ENCODE measurements at places on chromosomes 7 and 10.

DNA sequence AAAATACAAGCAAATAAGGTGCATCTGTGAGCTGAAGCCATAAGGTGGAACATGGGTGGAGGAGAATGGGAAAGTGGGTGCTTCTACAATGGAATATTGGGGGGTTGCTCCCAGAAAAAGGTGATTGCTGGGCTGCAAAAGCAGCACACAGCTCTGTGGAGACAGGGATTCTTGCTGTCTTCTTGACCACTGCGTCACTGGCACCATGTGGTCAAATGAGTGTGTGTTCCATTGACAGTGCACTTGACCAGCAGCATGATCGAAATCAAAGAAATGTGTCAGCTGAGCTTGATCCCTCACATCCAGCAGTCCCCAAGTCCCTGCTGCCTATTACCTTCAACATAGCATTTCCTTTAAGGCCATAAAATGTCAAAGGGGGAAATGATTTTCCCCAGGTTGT, 56.2 kb downstream of the GPR26 start:
- DNase-seq: no peak

GRCh38 chr7:100423315-100423714, 5.2 kb downstream of the ZCWPW1 start:
- no peak for DNase-seq

GRCh38 chr10:33277135-33277536, 57.3 kb downstream of the NRP1 start:
- DNase-seq: peak; percentile 71

DNA sequence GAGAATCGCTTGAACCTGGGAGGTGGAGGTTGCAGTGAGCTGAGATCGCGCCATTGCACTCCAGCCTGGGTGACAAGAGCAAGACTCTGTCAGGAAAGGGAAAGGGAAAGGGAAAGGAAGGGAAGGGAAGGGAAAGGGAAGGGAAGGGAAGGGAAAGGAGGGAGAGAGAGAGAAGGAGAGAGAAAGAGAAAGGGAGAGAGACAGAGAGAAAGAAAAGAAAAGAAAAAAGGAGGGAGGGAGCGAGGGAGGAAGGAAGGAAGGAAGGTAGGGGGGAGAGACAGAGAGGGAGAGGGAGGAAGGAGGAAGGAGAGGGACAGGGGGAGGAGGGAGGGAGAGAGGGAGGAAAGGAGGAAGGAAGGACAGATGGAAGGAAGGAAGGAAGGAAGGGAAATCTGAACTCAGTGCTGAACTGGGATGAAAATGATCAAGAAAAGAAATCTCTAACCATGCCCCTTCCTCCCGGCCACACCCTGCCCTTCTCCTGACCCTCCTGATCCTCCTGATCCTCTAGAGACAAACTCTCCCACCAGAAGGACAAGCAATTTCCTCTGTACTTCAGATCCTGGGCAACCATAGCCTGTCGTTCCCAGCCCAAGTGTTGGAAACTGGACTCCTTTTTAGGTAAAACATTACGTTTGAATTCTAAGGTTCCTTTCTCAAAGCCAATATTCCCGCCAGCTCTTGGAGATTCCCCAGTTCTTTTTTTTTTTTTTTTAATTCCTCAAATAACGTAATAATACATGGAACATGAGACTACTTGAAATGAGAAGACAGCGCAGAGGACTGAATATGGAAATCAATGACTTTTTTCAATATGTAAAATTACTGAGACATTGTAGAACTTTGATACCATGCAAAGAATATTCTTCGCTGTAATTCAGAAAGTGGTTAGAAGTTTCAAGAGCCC, 32.1 kb downstream of the NMT2 start:
- DNase-seq: no peak

DNA sequence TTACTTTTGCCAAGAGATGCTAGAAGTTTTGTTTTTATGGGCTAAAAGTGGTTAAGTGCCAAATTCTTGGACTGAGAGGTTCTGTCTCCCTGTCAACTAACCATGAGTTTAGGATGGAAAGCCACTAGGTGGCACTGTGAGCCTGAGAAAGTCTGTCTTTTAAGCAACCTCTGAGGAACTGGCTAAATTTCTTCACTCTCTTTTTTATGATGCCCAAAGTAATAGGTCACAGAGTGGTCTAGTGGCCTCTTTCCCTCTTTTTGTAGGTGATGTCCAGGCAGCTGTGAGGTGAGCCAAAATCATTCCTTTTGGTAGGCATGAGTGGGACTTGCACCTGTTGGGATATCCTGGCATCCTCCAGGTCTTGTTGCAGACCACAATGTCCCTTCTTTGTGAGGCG, 56.8 kb downstream of the SND1 start:
- DNase-seq: peak; percentile 93

GRCh38 chr10:88557658-88558057, 25.5 kb downstream of the RNLS start:
- peak; percentile 57 for DNase-seq

- no peak for DNase-seq
Observed at GRCh38 chr7:3008386-3008785, 35.3 kb downstream of the CARD11 start.

GRCh38 chr7:79876848-79877252, 257.8 kb upstream of the GNAI1 start:
- DNase-seq: peak; percentile 80

DNA sequence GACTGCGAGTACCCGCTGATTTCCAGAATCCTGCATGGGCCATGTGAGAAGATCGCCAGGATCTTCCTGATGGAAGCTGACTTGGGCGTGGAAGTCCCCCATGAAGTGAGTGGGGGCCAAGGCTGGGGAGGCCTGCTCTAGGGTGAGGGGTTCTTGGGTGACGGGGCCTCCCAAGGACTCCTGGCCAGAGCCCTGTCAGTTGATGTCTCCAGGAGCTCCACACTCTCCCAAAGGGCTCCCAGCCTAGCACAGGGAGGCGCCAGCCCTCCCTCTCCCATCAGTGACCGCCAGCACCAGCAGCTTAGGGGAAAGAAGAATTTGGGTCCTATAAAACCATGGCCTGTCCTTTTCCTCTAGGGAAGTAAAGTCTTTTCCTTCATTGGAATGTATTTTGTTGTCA, 9.8 kb upstream of the ZNF22 start:
- no peak for DNase-seq

DNA sequence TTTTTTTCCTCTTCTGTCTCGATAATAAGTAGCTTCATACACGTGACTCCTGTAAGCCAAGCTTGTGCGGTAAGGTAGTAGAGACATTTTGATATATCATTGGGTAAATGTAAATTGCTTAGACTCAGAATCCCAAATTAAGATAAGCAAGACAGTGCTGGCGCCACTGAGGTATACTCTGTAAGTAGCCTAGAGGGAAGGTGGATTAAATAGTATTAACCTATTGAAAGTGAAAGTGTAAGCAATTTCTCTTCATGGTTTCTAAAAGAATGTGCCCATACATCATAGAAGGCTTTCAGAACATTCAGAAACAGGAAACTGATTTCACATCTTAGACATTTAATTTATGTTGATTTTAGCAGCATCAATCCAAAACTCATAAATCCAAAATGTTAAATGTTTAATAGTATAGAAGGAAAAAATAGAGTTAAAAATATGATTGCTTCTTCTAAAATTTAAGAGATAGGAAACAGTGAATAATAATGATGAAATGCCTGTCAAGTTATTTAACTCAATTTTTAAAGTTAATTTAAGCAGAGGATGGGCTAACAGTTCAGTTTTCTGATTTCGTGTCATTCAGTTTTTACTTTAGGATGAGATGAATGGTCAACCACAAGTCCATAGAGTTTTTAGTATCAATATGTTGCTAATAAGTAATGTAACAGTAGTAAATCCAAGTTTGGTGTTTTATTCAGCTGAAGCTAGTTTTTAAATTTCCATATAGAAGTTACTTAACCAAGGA, 36.8 kb downstream of the LRRC72 start:
- DNase-seq: peak; percentile 30

- no peak for DNase-seq
Observed at GRCh38 chr10:91512458-91512857, 102.3 kb downstream of the HECTD2 start.

DNA sequence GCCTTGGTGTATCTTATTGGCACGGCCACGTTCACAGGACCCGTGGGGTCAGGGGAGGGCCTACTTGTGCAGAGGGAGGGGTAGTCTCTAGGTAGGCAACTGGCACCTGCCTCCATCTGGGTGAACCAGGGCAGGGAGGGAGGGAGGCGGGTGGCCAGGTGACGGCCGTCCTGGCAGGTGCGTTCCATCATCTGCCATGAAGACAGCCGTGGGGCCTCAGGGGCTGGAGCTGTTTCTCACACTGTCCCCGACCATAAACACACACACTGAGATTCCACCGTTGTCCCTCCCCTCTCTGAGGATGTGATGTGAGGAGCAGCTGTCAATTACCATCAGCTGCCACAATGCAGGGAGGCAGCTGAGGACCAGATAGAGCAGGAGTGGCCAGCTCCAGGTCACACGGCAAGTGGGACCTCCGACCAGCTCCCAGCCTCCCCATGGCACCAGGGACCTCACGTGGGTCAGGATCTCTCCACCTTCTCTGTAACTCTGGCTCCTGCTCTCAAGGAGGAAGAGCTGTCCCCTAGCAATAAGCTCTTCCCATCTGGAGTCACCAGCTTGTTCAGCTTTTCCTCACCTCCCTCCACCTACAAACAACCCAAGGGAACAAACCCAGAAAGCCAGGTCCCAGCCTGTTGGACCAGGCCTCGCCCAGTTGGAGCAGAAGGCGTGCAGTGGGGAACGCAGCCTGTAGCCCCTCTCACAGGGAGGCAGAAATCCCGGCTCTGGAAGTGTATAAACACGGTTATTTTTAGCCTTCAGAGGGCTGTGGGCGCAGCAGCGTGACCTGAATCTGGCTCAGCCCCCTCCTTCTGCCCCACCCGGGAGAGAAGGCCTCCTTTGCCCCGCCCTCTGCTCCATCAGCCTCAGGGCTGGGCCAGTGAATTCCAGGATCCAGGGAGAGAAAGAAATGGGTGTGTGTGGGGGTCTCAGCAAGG, 33.1 kb downstream of the ZMIZ1 start:
- DNase-seq: no peak

GRCh38 chr7:3238525-3239210, 62.4 kb upstream of the SDK1 start:
- peak; percentile 4 for DNase-seq

- no peak for DNase-seq
Observed at GRCh38 chr7:132247995-132248618, 328.2 kb downstream of the PLXNA4 start.

DNA sequence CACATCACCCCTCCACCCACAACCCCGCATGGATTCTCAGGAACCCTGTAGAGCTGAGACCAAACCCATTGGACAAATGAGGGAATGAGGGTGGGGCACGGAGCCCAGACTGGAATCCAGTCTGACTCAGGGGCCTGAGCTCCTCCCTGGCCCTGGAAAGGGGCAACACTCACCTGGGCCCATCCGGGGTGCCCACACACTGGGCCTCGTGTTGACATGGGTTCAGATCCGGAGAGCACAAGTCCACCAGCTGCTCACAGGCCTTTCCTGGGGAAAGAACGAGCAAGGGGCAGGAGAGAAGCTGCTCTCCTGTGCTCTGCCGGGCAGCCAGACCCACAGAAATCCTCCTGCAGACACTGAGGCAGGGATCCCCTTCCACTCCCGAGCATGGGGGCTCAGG, 172.2 kb downstream of the SLIT1 start:
- no peak for DNase-seq

DNA sequence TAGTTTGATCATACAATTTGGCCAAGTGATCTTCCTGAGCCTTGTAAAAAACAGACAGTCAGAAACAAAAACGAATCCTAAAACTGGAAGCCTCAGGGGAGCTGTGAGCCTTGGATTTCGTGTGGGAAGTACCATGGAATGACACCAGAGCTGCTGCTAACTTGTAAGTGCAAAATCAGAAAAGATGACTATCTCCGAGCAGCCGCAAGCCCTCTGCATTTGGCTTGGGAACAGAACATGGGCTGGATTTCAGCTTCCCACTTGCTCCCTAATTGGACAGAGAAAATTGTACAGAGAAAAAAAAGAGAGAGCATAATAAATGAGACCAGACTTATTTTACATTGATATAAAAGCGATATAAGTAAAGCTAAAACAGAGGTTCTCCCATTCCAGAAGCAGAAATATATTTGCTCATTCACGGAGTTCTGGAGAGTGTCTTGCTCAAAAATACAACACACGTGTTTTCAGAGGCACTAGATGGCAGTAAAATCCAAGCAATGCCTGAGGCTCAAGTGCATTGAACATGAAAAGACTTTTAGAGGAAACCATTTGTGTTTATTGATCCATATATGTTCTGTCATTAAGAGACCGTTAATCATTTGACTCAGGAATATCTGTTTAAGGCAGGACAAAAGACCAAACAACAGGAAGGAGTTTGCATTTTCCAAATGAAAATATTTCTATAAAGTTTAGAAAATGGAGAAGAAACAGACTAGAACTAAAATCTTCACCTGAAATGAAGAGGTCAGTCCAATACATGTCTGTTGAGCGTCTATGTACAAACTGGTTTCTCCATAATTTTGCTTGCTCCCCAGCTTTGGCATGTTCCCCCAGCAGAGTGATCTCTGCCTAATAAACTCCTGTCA, 78.3 kb upstream of the SLC26A5 start:
- peak; percentile 63 for DNase-seq

DNA sequence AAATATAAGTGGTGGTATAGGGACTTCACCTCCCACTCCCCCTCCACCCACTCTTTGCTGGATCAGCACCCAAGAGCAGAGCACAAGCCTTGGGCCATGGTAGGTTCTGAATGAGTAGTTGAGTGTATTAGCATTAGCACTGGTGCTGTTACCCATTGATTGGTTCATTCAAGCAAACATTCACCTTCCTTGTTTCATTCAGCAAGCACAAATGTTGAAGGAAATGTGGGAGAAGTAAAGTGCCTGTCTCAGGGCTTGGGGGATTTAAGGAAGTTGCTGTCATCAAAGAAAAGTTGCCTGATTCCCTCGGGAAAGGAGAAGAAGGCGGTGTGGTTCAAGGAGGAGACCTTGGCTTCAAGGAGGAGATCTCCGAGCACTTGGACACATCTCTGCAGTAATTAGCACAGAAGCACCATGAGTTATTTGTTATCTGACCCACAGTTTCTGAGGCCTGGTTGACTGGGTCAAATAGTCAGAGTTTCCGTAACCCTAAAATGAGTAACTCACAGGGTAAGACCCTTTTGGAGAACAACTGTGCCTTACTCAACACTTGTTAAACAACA, 17.3 kb downstream of the IL2RA start:
- DNase-seq: no peak

- DNase-seq: no peak
Observed at GRCh38 chr10:3869036-3869435, 84.0 kb upstream of the KLF6 start.

DNA sequence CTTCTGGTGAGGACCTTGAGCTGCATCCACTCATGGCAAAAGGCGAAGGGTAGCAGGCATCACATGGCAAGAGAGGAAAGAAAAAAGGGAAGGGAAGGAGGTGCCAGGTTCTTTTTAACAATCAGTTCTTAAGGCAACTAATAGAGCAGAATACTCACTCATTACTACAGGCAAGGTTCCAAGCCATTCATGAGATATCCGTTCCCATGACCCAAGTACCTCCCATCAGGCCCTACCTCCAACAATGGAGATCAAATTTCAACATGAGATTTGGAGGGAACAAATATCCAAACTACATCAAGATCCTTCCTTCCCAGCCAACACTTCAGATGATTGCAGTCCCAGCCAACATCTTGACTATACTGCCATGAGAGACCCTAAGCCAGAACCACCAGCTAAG, 38.9 kb upstream of the YAE1 start:
- peak; percentile 6 for DNase-seq

Measured in cardiac fibroblast (primary cell).